HCT116 (cell line): ENCODE measurements at places on chromosomes 12 and 14. TPM values are rescaled to one million over a fixed set of nuclear protein-coding genes. Genes with fewer than 3 reads are reported as not detected.
A peak's percentile ranks its signal among the peaks of the same experiment; 100 is the strongest.

GRCh38 chr12:116304621-116305020 lies 27.1 kb upstream of the MED13L start:
- no peak for DNase-seq

DNA sequence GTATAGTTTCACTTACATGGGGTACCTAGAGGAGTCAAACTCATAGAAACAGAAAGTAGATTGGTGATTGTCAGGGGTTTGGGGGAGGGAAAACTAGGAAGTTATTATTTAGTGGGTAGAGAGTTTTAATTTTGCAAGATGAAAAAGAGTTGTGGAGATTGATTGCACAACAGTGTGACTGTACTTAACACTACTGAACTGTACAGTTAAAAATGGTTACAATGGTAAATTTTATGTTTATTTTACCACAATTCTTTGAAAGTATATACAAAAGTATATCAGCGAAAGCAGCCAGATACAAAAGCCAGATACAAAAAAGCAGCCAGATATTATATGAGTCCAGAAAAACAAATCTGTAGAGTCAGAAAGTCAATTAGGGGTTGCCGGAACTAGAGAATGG lies 247.6 kb downstream of the IPO8 start:
- DNase-seq = no peak

OR9K2 gene
- total RNA-seq = not detected

DNA sequence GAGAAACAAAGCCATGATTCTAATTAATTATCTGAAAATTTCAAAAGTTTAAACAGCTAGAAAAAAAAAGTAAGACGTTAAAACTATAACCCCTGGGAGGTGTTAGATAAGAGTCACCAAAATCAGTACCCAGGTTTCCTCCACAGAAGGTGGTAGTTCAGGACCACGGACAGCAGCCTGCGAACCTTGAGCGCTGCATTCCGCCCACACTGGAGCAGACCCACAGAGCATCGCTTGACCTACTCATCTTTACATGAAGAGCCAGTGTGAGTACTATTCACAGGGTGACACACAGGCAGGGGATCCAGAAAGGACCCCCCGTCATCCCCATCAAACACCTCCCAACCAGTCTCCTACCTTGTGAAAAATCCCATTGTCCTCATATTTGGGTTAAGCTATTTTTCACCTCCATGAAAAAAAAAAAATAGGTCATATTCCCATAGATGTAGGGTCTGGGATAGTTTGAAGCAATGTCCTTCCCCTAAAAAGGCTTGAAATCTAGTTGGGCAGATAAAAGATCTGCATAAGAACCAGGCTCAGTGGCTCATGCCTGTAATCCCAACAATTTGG lies 8.8 kb upstream of the CHGA start:
- no peak for DNase-seq

DNA sequence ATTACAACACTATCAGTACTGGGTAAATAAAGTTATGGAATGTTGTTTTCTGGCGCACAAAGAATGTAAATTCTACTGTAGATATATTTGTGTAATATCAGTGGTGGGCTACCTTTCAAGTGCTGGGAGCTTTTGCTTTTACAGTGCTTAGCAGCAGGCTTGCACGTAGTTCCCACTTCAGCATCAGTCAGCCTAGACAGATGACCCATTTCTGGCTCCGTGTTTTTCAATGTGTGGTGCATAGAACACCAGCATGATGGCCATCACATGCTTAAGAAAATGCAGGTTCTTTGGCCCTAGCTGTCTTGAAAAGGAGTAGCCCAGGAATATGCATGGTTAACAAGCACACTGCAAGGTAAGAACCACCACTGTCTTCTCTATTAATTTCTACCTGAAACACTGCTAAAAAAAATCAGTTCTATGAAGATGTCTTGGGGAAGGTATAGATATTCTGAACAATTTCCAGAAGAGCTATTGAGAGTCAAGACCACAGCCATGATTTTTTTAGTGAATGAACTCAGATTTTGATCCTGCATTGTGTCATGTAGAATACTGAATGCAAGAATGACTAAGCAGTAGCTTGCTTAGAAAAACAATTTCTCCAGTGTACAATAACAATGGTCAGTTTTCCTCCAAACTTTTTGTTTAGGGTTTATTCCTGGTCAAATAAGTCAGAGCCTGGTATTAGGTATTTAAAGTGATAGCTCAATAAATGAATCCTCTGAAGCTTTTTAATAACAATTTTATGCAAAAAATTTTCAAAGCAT lies 195.7 kb downstream of the AKAP6 start:
- no peak for DNase-seq

GRCh38 chr14:102200690-102201352 lies 61.1 kb downstream of the WDR20 start:
- no peak for DNase-seq

CLEC2A gene
- total RNA-seq = not detected

IQSEC3 gene
- total RNA-seq = not detected

DNA sequence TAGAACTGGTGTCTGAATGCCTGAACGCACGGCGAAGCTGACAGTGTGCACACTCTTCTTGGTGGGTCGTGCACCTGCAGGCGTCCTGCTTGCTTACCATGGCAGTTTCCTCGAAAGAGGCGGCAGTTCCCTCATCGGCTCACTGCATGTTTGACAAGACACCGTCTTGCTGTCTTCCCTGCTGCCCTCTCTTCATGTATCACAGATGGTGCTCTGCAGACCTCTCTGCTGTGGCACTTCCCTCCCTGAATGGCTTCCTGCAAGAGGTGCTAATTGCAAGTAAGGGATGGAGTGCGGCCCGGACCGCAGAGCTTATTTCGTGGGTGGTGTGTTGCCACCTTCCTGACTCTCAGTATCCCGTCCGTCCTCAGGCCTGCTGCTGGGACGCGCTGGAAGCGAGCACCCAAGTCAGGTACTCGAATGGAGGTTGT lies 156.7 kb upstream of the RTL1 start:
- no peak for DNase-seq

DNA sequence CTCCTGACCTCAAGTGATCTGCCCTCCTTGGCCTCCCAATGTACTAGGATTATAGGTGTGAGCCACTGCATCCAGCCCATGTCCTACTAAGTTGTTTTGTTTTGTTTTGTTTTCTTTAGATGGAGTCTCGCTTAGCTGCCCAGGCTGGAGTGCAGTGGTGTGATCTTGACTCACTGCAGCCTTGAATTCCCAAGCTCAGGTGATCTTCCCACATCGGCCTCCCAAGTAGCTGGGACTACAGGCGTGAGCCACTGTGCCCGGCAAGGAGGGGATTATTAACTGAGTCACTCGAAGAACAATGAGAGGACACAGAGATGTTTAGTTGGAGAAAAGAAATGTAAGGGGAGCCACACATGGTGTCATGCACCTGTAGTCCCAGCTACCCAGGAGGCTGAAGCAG lies 18.0 kb upstream of the ERBB3 start:
- no peak for DNase-seq

DNA sequence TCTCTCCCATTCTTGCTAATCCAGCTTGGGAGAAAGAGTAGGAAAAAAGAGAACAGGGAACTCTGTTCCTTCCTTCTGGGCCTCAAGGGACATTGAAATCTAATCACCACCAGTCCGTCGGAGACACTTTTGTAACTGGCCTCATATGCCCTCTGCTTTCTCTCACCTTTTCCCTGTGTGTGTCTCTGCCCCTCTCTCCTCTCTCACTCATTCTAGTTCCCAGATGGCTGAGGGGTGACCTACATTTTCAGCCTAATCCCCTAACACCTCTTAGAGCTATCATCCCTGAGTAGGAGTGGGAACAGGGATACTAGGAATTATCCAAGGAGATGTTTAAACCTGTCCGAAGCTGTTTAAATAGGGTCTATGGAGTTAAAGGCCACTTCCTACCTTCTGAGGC lies 8.9 kb upstream of the PCK2 start:
- no peak for DNase-seq

DNA sequence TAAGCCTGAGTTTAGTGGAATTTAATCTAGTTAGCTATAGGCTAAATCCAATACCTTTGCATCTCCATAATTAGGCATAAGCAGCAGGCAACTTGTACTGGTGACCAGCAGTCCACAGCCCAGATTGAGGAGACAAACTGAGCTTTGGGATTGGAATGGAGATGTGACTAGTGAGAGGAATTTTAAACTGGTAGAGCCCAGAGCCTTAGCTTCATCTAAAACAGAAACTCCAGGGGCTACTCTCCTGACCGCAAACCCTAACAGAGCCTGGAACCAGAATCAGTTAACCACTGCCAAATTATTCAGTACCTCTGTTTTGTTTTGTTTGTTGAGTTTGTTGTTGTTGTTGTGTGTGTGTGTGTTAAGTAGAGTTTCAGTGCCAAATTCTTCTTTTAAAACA lies 53.2 kb downstream of the TSPAN19 start:
- no peak for DNase-seq

- DNase-seq = peak; percentile 50
These were observed 6.1 kb downstream of the SDR39U1 start for GRCh38 chr14:24436355-24437019.

DNA sequence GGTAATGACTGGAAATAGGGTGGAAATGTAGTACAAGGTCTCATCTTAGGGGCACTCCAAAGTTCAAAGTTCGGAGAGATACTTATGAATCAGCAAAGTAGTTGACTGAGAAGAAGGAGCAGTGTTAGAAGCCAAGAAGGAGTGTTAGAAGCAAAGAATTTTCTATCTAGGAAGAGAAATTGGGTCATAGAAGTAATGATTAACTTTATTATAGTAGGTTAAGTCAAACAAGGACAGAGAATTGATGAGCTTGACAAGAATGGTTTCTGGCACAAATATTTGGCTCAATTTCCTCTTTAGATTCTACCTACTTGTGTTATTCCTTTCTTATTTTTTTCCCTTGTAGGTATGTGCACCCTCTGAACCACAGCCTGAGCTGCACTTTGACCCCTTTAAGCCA lies 810.5 kb upstream of the LRFN5 start:
- no peak for DNase-seq

DNA sequence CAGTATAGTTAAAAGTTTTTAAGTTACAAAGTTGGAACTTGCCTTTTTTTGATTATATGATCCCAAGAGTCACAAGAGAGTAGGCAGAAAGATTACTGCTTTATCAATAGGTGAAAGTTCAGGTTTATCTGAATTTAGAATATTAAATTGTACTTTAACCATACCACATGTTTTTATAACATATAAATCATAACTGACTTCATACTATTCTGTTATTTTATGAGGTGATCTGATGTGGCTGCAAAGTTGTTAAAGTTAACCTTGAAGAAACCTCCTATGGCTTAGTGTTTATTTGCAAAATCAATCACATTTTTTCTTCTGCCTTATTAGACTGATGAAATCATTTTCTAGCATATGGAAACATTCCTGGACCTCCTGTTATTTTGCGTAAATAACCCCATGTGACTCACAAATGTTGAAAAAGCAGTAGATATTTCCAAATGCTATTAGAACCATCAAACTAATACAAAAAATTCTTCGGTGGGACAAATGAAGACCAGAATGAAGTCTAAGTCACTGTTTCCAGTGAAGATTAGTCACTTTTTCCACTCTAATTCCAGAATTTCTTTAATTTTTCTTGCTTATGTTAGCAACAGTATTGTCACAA lies 132.1 kb downstream of the RAD51B start:
- no peak for DNase-seq

PCED1B gene
- 0.86 TPM for total RNA-seq

DNA sequence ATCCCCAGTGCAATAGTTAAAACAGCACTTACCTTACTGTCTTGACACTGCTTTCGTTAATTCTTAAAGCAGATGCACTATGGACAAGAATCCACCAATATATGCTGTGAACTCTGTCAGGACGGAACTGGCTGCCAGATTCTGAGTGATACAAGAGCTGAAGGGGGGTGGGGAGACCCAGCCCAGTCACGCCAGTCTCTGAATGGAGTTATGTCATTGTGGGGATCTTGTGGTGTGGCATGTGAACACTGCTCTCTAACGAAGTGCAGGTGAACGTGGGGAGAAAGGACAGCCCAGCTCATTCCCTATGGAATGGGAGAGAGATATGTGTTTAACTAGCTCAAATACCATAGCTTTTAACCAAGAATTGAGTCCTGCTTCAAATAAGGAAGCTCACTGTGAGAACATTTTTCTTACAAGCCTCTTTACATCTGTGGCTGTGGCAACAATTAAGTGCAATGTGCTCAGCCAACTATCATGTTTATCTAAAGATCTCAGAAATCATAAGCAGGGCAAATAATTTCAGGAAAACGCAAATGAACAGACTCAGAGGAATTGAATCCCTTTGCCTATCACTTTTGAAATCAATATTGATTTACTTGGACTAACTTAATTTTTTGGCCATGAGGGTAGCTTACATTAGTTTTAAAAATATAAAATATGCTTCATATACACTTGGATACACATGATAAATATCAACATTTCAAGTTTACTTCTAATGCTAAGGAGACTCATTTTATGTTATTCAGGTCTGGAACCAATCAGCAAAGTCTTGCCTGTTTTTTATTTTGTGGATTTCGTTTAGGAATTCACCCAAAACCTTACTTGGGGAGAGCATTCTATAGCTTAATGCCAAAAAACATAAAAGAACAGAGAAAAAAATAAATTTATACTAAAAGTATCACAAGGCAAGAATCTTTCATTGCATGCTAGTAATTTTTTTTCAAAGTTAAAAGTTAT lies at the start of gene LUM:
Gene LUM (minus strand): TSS at position 129 of the 960 bp plus-strand sequence. CDS start 2,515 bp downstream, outside the sequence.
- no peak for DNase-seq

KRT8 gene
- 1,655 TPM for total RNA-seq

DNA sequence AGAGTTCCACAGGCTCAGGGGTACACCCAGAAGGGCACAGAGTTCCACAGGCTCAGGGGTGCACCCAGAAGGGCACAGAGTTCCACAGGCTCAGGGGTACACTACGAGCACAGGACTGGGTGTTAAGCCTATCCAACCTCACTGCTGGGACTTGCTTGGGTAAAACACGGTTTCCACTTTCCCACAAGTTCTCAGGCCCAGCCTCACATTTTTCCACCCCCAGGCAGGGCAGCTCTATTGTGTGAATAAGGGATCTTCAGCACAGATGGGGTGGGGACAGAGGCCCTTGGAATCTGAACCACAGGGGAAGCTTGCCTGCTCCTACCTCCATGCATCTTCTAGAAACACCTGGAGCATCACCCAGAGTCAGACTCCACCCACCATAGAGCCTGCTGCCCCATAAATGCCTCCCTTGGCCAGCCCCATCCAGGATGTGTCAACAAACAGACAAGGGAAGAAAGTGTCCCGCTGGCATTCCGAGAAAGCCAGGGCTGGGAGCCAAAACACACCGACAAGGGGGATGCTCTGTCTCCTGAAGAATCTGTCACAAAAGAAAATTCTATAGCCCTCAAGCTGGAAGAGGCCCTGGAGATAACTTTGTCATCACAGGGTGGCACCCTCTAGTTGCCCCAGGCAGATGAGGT lies 4.8 kb downstream of the CRACR2A start:
- DNase-seq = no peak

GRCh38 chr12:71440763-71441748 lies 1.5 kb downstream of the LGR5 start:
- DNase-seq = no peak
